ENCODE measurements at places on chromosomes 12 and 14. TPM values are rescaled to one million over a fixed set of nuclear protein-coding genes. Genes with fewer than 3 reads are reported as not detected.
A peak's percentile ranks its signal among the peaks of the same experiment; 100 is the strongest.

TAS2R42 gene
- total RNA-seq: not detected

KRT80 gene
- 0.11 TPM for total RNA-seq

DNA sequence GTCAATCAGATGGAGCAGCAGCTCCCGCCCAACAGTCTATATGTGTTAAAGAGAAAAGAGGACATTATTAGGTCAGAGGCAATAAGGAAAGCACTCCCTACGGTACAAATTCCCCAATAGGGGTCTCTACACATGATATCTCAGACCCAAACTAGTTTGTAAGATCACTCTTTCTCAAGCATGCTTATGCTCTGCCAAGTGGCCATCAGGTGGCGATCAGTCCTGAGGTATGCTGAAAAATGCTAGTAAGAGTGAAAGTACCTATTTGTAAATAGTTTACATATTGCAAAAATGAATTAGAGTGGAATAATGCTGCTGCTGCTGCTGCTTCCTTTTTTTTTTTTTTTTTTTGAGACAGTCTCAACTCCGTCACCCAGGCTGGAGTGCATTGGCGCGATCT lies 61.0 kb downstream of the CPM start:
- DNase-seq: peak; percentile 57

P2RX2 gene
- total RNA-seq: not detected

MYBPC1 gene
- total RNA-seq: not detected

KRT72 gene
- not detected for total RNA-seq

SERPINA10 gene
- not detected for total RNA-seq

PIGH gene
- 48.7 TPM for total RNA-seq

MAP3K9 gene
- 5.4 TPM for total RNA-seq

RHOJ gene
- 3.0 TPM for total RNA-seq

DNA sequence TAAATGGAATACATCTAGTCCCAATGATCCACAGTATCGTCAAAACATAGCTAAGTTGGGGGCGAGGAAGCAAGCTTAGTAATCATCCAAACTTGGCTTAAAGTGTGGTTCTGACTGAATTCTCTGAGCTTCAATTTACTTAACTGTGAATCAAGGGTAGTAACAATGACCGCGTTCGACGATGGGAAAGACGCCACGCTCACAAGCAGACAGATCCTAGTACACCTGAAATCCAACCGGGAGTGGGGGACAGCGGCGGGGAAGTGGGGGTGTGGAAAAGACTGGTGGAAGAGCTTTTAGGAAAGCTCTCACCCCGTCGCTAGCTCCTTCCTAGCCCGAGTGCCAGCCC lies 433 bp downstream of the COX16 start:
- DNase-seq: no peak

DNA sequence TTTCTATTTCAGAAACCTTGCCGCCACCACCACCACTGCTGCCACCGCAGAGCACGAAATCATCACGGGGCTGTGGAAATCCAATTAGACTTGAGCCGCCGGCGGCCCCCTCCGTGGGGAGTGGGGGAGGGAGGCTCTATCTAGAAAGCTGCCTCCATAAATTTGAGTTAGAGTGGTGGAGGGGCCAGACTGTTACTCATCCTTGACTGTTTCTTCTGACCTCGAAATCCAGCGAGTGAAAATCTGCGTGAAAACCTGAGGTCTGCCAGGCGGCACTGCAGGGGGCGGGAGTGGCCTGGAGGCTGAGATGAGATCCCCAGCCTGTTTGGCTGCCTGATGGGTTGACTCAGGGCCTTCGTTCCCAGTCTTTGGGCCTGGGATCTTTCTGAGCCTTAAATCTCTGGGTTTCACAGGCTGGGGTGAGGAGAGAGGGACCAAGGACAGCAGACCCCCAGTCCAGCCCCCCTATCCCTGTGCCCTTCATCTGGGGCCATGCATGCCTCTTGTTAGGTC lies 29.9 kb downstream of the TSPAN9 start:
- DNase-seq: no peak

- DNase-seq: peak; percentile 63
These were observed 15.0 kb downstream of the MDM1 start for GRCh38 chr12:68317047-68317667.

- no peak for DNase-seq
These were observed 238.8 kb downstream of the GXYLT1 start for GRCh38 chr12:41905759-41906297.

DNA sequence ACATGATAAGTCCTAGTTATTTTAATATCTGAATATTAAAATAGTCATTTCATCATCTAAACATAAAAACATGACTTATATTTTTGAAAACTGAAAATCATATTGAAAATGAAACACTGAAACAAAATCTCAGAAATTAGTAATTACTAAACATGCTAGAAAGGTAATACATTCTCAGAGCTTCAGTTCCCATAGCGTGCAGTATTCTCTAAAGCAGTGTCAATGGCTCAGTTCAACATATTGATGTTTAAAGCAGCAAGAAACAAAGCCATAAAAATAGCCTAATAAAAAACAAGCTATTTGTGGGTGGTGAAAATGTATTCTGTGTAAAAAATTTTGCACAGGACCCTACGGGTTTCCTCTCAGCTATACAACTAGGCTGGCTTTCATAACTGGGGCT lies 1337.4 kb downstream of the FSCB start:
- no peak for DNase-seq

Data from SK-MEL-5 (cell line).